ENCODE measurements at places on chromosomes 7 and 10. TPM values are rescaled to one million over a fixed set of nuclear protein-coding genes. Genes with fewer than 3 reads are reported as not detected.

The EBLN1 gene
- not detected for total RNA-seq

The MYH16 gene
- total RNA-seq: 1.2 TPM

The FAM107B gene
- total RNA-seq: 7.1 TPM

The FAM24A gene
- not detected for total RNA-seq

The GCC1 gene
- total RNA-seq: 19.5 TPM

The TLX1 gene
- total RNA-seq: 2.2 TPM

The GNA12 gene
- 15.0 TPM for total RNA-seq

The LRRC18 gene
- not detected for total RNA-seq

The HOXA2 gene
- not detected for total RNA-seq

The ODAD2 gene
- not detected for total RNA-seq

The KCNH2 gene
- not detected for total RNA-seq

The LRRTM3 gene
- total RNA-seq: not detected

The LAMB4 gene
- total RNA-seq: 0.07 TPM

The LIPN gene
- total RNA-seq: 0.93 TPM

The TAS2R4 gene
- total RNA-seq: 0.42 TPM

The ZNF467 gene
- 4.6 TPM for total RNA-seq

The NUTM2A gene
- 2.4 TPM for total RNA-seq

The NUTM2D gene
- 3.8 TPM for total RNA-seq

The TRIL gene
- total RNA-seq: 0.37 TPM

The TAS2R3 gene
- total RNA-seq: 0.35 TPM

The DDX50 gene
- total RNA-seq: 33.2 TPM

The AZGP1 gene
- 0.21 TPM for total RNA-seq

The GTF2IRD2 gene
- 5.9 TPM for total RNA-seq

The CPA2 gene
- total RNA-seq: not detected

The TRPV5 gene
- total RNA-seq: not detected

The UPK3BL2 gene
- 157 TPM for total RNA-seq

The MALRD1 gene
- not detected for total RNA-seq

The FEZF1 gene
- total RNA-seq: not detected

The ZNF239 gene
- total RNA-seq: 0.70 TPM

The UPK3B gene
- total RNA-seq: 3.0 TPM

The CACNB2 gene
- not detected for total RNA-seq

The KLF14 gene
- total RNA-seq: not detected

The AKR1C1 gene
- 49.7 TPM for total RNA-seq

The TES gene
- total RNA-seq: 109 TPM

The KLF6 gene
- 40.6 TPM for total RNA-seq

The PAPOLB gene
- total RNA-seq: not detected

The STEAP2 gene
- total RNA-seq: 9.1 TPM

The CFTR gene
- not detected for total RNA-seq

The ZNF862 gene
- total RNA-seq: 11.9 TPM

The LMOD2 gene
- not detected for total RNA-seq

The NEUROG3 gene
- not detected for total RNA-seq

The SLC39A12 gene
- total RNA-seq: not detected

The ATOH7 gene
- not detected for total RNA-seq

The SERPINE1 gene
- 166 TPM for total RNA-seq

The NEUROD6 gene
- not detected for total RNA-seq

The FGFR2 gene
- 27.2 TPM for total RNA-seq

The NUTM2E gene
- not detected for total RNA-seq

The EPC1 gene
- 9.0 TPM for total RNA-seq

The RUFY2 gene
- 9.0 TPM for total RNA-seq

The HKDC1 gene
- total RNA-seq: 0.49 TPM

The GPC2 gene
- total RNA-seq: 2.5 TPM

The BUB3 gene
- 117 TPM for total RNA-seq

The TMEM176A gene
- not detected for total RNA-seq

Data from airway epithelial cell (primary cell).